ENCODE measurements at places on chromosomes 11 and 22.
A peak's percentile ranks its signal among the peaks of the same experiment; 100 is the strongest.

- H3K36me3 ChIP-seq = no peaks in the 10 kb centered on the region
- DNase-seq = no peak
- H3K4me1 ChIP-seq = peaks cover 18% of the 10 kb centered on the region
- peaks cover 5% of the 10 kb centered on the region for H3K27me3 ChIP-seq
These were observed 1336.8 kb downstream of the TBC1D22A start for GRCh38 chr22:48099251-48099650.

DNA sequence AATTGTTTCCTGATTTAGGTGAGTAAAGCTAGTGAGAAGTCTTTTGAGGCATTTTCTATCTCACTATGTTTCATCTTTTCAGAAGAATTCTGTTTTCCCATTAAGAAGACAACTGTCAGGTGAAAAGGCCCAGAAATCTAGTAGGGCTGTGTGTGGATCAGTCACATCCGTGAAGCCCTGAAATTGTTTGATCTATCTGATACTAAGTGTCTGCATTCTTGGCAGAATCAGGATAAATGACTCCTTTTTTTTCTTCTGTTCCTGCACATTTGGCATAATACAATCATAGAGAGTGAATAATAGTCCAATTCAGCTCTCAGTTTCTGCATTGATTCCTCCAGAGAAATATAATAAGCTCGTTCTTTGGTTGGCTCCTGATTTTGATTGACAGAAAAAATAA lies 208.3 kb downstream of the NAV2 start:
- H3K27me3 ChIP-seq = peaks cover 25% of the 10 kb centered on the region
- H3K4me3 ChIP-seq = no peak overlapping the region
- H3K27ac ChIP-seq = no peak overlapping the region
- no peaks in the 10 kb centered on the region for H3K4me1 ChIP-seq

DNA sequence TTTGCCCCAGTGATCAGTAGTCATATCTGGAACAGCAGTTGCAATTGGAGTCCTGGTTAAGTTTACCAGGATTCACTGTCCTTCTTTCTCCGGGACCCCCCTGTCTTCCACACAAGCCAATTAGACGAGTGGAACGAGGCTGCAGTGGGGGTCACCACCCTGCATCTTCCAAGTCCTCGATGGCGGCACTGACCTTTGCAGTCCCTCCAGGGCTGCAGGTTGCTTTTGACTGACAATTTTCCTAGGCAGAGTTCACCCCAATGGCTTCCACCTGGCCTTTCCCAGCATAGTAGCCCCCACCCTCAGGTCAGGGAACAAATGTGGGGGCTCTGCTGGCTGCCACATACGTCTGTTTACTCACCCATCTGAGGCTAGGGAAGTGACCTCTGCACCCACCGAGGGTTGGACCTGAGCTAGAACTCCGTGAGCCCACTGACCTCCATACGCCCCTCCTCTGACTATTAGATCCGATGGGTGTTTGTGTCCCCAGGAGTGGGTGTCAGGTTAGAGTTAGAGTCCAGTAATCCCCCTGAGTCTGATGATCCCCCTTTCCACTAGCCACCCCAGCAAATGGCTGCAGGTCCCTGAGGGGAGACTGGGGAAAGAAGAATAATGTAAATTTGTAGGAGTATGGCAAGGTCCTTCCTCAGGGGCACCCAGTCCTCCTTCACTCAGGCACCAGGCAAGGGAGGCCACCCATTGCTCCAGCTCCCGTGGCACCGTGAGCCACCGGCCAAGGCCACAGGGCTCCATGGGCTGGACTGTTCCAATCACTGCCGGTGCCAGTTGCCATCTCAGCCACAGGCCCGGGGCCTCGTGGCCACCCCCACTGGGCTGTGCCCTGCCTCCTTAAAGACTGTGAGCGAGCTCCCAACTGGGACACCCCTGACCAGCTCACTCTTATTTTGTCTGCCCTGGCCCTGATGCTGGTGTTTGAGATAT lies 5.5 kb downstream of the C11orf21 start:
- H3K36me3 ChIP-seq = no peaks in the 10 kb centered on the region
- peaks cover 32% of the 10 kb centered on the region for H3K4me1 ChIP-seq
- H3K27me3 ChIP-seq = no peaks in the 10 kb centered on the region
- no peak overlapping the region for H3K4me3 ChIP-seq

GRCh38 chr11:131815590-131815989 lies 445.2 kb downstream of the NTM start:
- H3K4me3 ChIP-seq = no peak overlapping the region
- no peak overlapping the region for H3K27ac ChIP-seq
- no peaks in the 10 kb centered on the region for H3K36me3 ChIP-seq
- H3K27me3 ChIP-seq = no peaks in the 10 kb centered on the region

DNA sequence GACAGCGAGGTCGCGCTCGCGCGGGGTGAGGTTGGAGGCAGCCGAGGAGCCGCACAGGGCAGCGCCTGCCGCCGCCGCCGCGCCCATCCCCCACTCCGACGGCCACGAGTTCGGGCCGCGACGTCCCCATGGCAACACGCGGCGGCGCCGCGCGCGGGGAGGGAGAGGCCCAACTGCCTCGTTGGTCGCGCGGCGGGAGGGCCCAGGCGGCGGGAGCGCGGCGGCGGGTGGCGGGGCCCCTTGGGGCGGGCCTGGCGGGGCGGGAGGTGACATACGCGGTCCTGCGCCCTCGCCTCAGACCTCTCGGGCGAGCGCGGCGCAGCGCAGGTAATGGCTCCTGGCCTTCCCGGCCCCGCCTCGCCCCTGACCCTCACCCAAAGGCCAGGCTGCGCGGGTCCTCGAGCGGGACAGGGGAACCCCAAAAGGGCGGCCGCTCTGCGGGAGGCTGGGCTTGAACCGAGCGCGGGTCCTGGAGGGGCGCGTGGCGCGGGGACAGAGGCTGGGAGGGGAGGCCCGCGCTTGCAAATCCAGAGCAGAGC lies at the start of gene DEUP1:
DEUP1 (plus strand) TSS at position 297 of the 539 bp plus-strand sequence. CDS start 1,518 bp downstream, outside the sequence.
- no peak within 1 kb of the TSS for H3K27ac ChIP-seq
- peak; percentile 28 for DNase-seq
- peak within 1 kb of the TSS; percentile 34 for H3K4me3 ChIP-seq
- H3K27me3 ChIP-seq = peaks cover 53% of the 10 kb centered on the region
- H3K36me3 ChIP-seq = no peaks in the 10 kb centered on the region
- H3K4me1 ChIP-seq = peaks cover 4% of the 10 kb centered on the region

GRCh38 chr11:72483412-72484186 lies 49.3 kb upstream of the CLPB start:
- H3K27me3 ChIP-seq = peaks cover 14% of the 10 kb centered on the region
- peaks cover 1% of the 10 kb centered on the region for H3K36me3 ChIP-seq
- DNase-seq = no peak
- peaks cover 7% of the 10 kb centered on the region for H3K4me1 ChIP-seq

GRCh38 chr22:37633089-37633624 lies 6.3 kb upstream of the SH3BP1 start:
- DNase-seq = peak; percentile 81
- peaks cover 8% of the 10 kb centered on the region for H3K36me3 ChIP-seq
- H3K27me3 ChIP-seq = no peaks in the 10 kb centered on the region
- peak overlapping the region; percentile 63 for H3K4me3 ChIP-seq
- H3K27ac ChIP-seq = peak overlapping the region; percentile 92
- H3K4me1 ChIP-seq = peaks cover 66% of the 10 kb centered on the region

GRCh38 chr11:119789766-119790407 lies 60.9 kb upstream of the NECTIN1 start:
- no peak overlapping the region for H3K4me3 ChIP-seq
- no peaks in the 10 kb centered on the region for H3K36me3 ChIP-seq
- DNase-seq = no peak
- H3K27me3 ChIP-seq = peaks cover 19% of the 10 kb centered on the region
- no peaks in the 10 kb centered on the region for H3K4me1 ChIP-seq
- H3K27ac ChIP-seq = no peak overlapping the region

GRCh38 chr22:45073064-45073463 lies 63.3 kb upstream of the PHF21B start:
- H3K27me3 ChIP-seq = peaks cover 35% of the 10 kb centered on the region
- peaks cover 10% of the 10 kb centered on the region for H3K4me1 ChIP-seq
- H3K36me3 ChIP-seq = no peaks in the 10 kb centered on the region
- H3K4me3 ChIP-seq = no peak overlapping the region
- H3K27ac ChIP-seq = no peak overlapping the region

GRCh38 chr22:26487996-26488395 lies 4.3 kb downstream of the SRRD start:
- no peaks in the 10 kb centered on the region for H3K27me3 ChIP-seq
- H3K27ac ChIP-seq = no peak overlapping the region
- no peak for DNase-seq
- H3K36me3 ChIP-seq = peaks cover 5% of the 10 kb centered on the region

- H3K4me1 ChIP-seq = no peaks in the 10 kb centered on the region
- H3K27me3 ChIP-seq = peaks cover 4% of the 10 kb centered on the region
- H3K4me3 ChIP-seq = no peak overlapping the region
- H3K27ac ChIP-seq = no peak overlapping the region
- no peaks in the 10 kb centered on the region for H3K36me3 ChIP-seq
These were observed 47.8 kb downstream of the BRSK2 start for GRCh38 chr11:1437500-1437899.

- no peak overlapping the region for H3K4me3 ChIP-seq
- no peaks in the 10 kb centered on the region for H3K4me1 ChIP-seq
- no peaks in the 10 kb centered on the region for H3K36me3 ChIP-seq
- H3K27ac ChIP-seq = no peak overlapping the region
- DNase-seq = no peak
- no peaks in the 10 kb centered on the region for H3K27me3 ChIP-seq
These were observed 252.8 kb downstream of the JRKL start for GRCh38 chr11:96642583-96642982.

- H3K36me3 ChIP-seq = no peaks in the 10 kb centered on the region
- no peak overlapping the region for H3K4me3 ChIP-seq
- H3K27me3 ChIP-seq = peaks cover 5% of the 10 kb centered on the region
These were observed 173.2 kb downstream of the DSCAML1 start for GRCh38 chr11:117623831-117624271.

GRCh38 chr11:23181022-23181807 lies 320.9 kb upstream of the CCDC179 start:
- no peaks in the 10 kb centered on the region for H3K4me1 ChIP-seq
- DNase-seq = no peak
- H3K4me3 ChIP-seq = no peak overlapping the region
- no peak overlapping the region for H3K27ac ChIP-seq
- H3K36me3 ChIP-seq = no peaks in the 10 kb centered on the region
- H3K27me3 ChIP-seq = no peaks in the 10 kb centered on the region

DNA sequence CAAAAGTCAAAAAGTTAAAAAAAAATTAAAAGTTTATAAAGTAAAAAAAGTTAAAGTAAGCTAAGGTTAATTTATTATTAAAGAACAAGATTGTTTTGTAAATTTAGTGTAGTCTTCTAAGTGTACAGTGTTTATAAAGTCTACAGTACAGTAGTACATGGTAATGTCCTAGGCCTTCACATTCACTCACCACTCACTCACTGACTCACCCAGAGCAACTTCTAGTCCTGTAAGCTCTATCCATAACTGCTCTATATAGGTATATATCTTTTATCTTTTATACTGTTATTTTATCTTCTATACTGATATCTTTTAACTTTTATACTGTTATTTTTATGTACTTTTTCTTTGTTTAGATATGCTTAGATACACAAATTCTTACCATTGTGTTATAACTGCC lies 11.2 kb downstream of the C2CD3 start:
- peaks cover 20% of the 10 kb centered on the region for H3K4me1 ChIP-seq
- DNase-seq = no peak
- H3K36me3 ChIP-seq = peaks cover 31% of the 10 kb centered on the region
- H3K27me3 ChIP-seq = no peaks in the 10 kb centered on the region

GRCh38 chr11:64263021-64263946 lies 12.0 kb downstream of the PLCB3 start:
- H3K4me1 ChIP-seq = peaks cover 13% of the 10 kb centered on the region
- no peak for DNase-seq
- H3K27ac ChIP-seq = no peak overlapping the region

DNA sequence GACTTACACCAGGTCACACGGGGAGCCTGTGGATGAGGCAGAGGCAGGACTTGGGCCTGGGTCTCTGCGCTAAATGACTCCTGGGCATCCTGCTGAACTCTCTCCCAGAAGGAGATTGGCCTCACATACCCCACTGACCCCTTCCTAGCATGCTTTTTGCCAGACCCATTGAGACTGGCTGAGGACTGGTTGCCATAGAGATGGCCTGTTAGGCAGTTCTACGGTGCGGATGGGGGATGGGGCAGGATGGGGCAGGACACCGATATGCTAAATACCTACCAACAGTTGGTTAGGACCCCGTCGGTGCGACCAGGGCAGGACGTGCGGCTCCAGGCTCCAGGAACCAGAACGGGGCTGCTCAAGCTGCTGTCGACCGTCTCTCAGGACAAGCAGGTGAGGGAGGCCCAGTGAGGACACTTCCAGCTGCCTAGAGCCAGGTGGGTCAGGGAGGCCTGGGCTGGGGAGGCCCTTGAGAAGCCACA lies at the start of gene TSGA10IP:
TSGA10IP (plus strand) TSS at position 51 of the 482 bp plus-strand sequence; CDS start at position 247, 196 bp downstream.
- H3K4me1 ChIP-seq = no peaks in the 10 kb centered on the region
- H3K36me3 ChIP-seq = no peaks in the 10 kb centered on the region
- H3K4me3 ChIP-seq = no peak within 1 kb of the TSS

- H3K27ac ChIP-seq = no peak overlapping the region
- H3K36me3 ChIP-seq = no peaks in the 10 kb centered on the region
- DNase-seq = no peak
These were observed 19.1 kb upstream of the ISX start for GRCh38 chr22:35046744-35047462.

DNA sequence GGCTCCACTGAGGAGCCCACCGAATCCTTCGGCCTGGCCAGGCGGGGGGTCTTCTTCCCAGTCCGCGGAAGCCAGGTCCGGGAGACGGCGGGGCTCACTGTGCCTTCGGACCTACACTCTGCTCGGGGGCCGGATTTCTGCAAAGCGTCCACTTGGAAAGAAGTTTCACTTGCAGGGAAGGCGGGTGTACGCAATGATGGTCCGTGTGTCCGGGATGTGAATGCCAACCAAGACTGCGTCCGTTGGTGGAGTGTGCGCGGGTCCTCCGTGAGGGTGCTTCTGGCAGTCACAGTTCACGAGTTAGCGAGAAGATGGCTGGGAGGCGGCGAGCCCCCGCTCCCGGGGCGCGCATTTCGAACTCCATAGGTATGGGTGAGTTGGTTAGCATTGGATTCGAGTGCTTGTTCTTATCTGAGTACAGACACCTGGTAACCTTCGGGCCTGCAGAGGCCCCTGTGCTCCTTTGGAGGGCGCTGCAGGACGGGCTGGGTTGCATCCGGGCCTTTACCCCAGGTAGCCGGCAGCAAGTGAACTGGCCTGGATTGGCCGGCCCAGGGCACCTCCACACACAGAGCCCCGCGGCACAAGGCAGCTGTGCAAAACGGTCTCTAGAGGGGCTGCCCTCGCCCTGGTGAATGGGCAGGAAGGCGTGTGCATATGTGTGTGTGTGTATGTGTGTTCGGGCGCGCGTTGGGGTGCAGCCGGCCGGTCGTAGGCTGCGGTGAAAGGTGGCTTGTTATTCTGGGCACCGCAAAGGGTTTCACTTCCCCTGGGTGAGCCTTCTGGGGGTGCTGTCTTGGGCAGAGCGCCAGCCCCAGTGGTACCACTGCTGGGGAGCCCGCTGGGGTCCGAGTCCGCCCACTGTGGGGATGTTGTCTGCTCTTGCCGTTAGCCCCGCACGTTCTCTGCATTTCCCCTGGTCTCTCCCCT lies 13.3 kb upstream of the CYP2R1 start:
- H3K4me1 ChIP-seq = peaks cover 49% of the 10 kb centered on the region
- no peaks in the 10 kb centered on the region for H3K36me3 ChIP-seq
- H3K27ac ChIP-seq = peak overlapping the region; percentile 79
- peak; percentile 75 for DNase-seq
